ENCODE measurements at places on chromosomes 5 and 9.

GRCh38 chr5:158908425-158909220, 191.1 kb downstream of the EBF1 start:
- no peak for DNase-seq

DNA sequence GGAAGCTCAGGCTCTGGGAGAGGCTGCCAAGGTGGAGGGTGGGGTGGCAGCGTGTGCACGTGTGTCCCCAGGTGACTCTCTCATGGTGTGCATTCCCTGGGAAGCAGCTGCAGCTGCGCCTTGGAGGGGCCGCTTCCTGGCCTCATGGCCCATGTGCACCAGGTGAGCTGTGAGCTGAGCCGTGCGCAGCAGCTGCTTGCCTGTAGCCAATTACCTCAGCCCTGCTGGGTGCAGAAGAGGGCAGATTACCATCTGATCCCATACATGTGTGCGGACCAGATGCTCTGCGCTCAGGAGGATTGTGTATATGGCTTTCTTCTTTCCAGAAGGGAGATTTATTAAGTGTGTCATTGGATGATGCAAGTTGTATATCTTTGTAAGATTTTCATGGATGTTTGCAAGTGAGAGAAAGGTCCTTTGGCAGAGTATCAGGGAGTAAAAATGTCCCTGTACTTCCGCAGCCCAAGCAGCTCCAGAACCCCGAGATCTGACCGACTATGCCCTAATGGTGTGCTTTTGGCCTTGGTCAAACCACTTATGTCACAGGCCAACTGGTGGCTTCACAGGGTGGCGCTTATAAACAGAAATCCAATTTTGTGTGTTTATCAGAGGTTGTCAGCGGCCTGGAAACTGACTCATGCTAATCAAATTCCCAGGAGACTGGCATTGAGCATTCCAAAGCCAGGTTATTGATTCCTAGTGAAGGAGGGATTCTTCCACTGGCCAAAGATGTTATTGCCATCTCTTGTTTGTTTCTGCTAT, 229.3 kb downstream of the GOLPH3 start:
- no peak for DNase-seq

GRCh38 chr5:115577329-115577728, 24.9 kb downstream of the TICAM2 start:
- DNase-seq = no peak

DNA sequence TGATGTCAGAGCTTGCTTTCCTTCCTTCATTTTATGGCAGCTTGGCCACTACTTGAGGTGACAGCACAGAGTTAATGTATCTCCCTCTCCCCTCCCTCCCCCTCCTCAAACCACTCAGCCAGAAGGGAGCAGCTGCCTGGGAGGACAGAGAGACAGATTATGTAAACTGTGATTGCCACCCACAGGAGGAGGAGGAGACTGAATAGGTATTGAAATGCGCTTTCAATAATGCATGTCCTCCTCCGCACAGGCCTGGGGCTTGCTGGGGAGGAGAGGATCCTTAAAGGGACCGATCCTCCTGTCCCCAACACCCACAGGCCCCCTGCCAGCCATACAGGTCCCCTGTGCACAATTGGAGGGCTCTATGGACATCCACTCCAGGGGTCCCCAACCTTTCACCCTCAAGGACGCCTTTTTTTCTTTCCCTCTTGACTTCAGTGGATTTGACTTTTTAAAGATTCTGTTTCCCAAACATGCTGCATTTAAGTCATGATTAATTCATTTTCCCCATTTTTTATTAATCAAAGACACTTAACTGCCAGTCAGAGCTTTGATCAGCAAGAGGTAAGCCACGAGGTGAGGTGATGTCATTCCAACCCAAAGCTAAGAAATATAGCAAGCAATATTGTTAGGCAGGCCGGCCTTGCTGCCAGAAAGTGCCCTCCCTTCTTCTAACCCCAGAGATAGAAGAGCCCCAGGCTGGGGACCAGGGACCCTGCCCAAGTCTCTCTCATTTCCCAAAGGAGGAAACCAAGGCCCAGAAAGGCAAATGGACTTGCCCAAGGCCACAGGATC, 47.5 kb upstream of the CPLX2 start:
- no peak for DNase-seq

- DNase-seq = no peak
Observed at GRCh38 chr5:170606941-170607340, 103.1 kb downstream of the KCNIP1 start.

Measured in ovary (tissue), 10 donors.